ENCODE measurements at places on chromosomes 16 and 17.

DNA sequence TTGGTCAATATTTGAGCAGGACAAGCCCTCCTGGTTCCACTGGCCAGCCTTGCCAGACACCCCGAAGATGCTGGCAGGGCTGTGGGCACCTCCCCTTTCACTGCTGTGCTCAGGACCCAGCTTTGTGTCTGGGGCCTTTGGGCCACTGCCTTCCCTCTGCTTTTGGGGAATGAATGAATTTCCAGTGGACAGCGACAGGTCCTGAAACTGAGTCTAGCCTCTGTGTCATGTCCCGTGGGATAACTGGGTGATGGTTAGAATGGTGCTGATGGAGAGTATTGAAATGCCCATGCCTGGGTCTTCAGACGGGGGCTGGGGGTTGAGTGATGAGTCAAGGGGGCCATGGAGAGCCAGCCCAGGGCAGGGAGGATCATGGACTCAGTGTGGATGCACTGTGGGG lies 135.8 kb downstream of the FOXL1 start:
- no peak for DNase-seq

- DNase-seq: no peak
Measured at GRCh38 chr17:57408071-57408811, 151.9 kb downstream of the MSI2 start.

DNA sequence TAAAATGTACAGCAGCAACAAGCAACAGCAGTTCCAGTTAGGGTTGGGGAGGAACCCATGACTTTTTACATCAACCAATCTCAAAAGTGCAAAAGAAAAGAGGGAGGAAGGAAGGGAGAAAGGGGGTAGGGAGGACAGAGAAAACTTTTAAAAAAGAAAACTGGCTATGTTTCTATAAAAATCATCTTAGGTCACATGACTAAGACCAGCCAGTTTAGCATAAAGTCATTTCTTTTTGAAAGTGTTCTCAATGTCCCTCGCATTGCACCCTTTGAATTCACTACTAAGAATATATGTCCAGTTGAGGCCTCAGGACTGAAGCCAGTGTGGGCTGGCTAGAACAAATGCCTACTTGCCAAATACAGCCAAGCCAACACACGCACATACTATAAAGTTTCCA lies 28.9 kb downstream of the DCUN1D3 start:
- DNase-seq: no peak

- DNase-seq: no peak
Measured at GRCh38 chr16:87323727-87324410, 6.7 kb upstream of the C16orf95 start.

- DNase-seq: no peak
Measured at GRCh38 chr17:51270636-51271035, 10.3 kb downstream of the UTP18 start.

DNA sequence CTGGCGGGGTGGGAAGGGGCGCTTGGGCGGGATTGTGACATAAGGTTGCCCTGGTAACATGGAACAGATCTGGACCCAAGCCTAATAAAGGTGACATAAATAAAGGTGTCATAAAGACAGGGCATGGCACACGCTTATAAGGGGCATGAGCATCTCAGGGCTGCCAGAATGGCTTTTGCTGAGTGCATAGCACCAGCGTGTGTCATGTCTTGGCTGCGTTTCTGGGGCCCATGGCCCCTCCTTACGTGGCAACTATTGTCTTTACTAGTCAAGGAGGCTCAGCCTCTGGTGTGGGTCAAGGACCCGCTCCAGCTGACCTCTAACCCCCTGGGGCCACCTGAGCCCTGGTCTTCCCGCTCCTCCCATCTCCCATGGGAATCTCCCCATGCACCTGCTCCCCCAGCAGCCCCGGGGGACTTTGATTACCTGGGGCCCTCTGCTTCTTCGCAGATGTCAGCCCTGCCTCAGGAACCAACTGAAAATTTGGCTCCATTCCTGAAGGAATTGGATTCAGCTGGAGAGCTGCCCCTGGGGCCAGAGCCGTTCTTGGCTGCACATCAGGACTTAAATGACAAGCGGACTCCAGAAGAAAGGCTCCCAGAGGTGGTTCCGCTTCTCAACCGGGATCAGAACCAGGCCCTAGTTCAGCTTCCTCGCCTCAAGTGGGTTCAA lies 13.9 kb downstream of the LRRC37B start:
- DNase-seq: no peak

GRCh38 chr17:45363498-45363897 lies 46.7 kb upstream of the MAP3K14 start:
- no peak for DNase-seq

DNA sequence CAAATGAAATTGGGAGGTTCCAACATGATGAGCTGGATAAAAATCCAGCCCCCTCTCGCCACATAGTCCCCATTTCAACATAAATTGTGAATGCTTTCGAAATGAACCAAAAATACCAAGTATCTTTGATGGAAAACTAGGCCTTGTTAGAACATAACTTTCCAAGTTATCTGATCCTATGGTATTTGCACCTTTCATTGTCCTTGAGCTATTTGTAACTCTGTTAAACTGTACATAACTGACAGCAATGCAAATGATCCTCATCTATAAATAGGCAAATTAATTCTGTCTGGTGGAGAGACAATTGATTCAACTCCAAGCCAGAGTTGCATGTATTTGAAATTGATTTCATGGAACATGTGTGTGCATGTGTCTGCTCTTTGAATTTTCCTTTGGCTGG lies 18.2 kb downstream of the CMTM4 start:
- DNase-seq: no peak

DNA sequence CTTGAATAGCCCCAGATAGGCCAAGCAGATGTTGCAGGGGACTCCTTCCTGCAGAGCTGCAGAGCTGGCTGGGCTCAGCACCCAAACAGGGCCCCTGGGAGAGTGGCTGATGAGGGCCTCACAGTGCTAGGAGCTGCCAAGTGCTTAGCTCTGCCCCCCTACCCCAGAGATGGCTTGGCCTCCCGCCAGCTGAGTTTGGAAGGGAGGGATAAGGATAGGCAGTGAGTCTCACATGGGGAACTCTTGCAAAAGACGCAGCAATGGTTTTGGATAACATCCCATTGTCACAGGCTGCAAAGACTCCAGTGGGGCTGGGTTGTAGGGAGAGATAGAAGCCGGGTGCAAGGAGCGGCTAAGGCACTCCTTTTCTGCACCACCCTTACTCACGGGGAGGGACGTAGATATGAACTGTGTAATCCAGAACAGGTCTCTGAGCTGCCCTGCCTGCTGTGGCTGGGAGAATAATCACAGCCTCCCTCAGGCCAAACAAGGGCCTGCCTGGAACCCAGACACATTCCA lies 52.9 kb upstream of the MAF start:
- DNase-seq: no peak

DNA sequence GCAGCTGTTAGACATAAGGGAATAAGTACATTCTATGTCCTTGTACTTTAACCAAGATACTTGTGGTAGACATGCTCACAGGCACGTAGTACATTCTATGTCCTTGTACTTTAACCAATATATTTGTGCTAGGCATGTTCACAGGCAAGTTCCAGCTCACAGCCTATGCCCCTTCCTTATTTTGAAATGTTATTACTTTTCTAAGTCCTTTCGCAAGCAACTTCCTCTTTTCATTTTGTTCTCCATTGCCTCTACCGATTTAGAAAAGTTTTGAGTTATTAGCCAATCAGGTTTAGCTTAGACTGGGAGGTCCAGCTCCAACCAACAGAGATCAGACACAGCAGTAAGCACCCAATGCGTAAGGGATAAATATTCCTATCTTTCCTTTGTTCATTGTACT lies 60.1 kb upstream of the NUDT7 start:
- DNase-seq: no peak

Measured in activated CD4-positive, CD25-positive, alpha-beta regulatory T cell treated with anti-CD3 and anti-CD28 coated beads, Interleukin-2, amount 50 U/mL, for 16 hours (primary cell).